ENCODE measurements at places on chromosomes 5 and 9.

GRCh38 chr9:137449081-137449844 lies 8.1 kb upstream of the ENTPD8 start:
- no peak for DNase-seq

DNA sequence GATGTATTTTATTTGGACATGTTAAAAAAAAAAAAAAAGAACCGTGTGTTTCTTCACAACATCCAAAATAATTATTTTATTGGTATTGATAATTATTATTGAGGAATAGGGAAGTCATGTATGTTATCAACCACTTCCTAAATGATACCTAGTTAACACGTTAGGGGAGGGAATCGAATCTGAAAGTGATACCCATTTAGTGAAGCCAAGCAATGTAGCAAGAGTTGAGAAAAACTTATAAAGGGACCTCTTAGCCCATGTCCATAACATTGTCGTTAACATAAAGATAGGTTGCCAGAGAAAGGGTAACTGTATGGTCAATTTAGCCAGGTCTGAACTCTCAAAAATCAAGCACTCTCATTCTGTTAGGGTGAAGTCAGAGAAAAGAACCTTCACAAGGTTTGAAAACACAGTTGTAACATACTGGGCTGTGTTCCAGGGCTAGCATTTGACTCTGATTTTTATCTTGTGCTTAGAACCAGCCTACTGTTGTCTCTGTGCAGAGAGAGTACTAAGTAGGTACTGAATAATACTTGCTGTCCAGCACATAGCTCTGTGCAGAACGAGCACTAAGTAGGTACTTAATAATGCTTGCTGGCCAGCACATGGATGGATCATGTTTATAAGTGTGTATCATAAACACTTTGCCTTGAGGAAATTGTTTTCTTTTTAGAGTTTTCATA lies 60.4 kb downstream of the GHR start:
- DNase-seq = no peak

DNA sequence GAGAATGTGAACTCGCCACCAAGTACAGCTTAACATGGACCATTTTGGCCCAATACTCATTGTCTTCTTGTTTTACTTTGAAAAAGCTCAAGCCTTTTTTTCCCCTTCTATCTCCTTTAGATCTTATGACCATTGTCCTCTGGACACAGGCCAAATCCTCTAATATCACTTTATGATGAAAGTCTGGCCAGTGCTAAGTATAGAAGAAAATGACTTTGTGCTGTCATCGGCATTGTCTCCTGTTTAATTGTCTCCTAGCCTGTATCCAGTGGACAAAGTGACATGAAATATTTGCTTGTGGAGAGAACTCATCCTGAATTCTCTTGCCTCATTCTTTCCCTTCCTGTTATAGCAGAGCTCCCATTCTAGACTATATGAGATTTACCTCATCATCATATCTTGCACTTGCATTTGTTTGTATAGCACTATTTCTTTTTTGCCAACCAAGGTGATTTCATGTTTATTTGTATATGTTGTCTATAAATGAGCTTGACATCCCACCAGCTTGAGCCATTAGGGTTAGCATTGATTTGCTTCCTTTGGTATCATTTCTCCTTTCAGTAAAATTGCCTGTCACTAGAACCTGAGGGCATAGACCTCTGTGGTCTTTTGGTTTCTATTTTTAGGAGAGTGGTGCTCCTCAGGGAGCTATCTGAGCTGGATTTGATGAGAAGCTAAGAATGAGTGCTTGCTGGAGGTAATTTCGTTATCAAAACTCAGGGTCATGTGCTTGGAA lies 18.8 kb upstream of the TNFAIP8 start:
- no peak for DNase-seq

DNA sequence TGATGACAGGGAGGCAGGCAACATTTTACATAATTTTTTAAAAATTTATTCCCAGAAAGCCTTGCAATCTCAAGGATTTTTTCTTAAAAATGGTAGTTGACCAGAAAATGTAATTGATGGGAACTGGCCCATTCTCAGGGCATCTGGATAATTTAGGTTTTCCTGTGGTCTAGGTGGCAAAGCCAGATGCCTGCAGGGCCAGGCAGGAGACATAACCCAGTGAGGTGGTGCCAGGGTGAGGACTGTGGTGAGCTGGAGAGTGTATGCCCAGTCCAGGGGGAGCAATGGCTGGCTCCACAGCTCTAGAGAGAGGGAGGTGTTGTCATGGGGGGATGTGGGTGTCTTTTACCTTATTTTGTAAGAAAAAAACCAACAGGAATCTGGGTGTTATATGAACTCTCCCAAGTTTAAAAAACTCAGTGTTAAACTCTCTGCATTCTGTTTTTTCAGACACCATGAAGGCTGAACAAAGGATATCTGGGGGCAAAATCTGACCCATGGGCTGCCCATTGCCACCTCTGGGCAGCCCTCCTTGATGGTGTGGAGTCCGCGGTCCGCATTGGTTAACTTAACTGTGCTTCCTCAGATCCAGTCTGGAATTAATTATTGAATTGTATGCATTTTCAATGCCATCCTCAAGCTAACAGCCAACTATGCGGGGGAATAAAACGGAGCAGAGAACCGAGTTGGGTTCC lies 43.9 kb downstream of the BOD1 start:
- no peak for DNase-seq

DNA sequence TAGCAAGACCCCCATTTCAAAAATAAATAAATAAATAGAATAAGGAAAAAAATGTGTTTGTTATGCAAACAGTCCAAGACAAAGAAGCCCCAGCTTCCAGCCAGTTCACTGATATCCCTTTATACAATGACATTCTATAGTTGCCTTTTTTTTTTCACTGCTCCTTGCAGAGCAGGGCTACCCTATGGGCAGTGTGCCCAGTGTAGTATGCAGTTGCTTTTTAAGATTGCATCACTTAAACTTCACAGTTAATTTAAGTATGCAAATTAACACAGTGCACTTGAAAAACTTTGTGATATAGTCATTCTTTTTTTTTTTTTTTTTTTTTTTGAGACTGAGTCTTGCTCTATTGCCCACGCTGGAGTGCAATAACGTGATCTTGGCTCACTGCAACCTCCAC lies 40.8 kb upstream of the ARRDC3 start:
- DNase-seq = no peak

- no peak for DNase-seq
These were observed 35.7 kb downstream of the SIL1 start for GRCh38 chr5:139162448-139162847.

DNA sequence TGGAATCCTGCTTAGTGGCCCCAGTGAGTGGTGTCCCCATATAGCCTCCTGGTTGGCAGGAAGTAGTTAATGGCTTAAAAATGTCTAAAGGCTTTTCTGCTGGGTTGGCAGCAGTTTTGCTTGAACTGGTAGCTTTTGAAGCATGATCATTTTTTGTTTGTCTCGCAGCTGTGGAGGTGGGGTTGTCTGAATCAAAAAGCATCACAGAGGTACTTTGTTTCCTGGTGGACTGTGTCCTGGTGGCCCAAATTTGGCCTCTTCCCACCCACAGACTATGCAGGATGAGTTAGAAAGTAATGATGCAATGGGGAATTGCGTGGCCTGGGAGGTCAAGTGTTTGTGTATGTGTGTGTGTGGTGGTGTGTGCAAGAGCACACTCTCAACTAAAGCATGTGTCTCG lies 322.7 kb downstream of the ARHGEF28 start:
- DNase-seq = no peak

DNA sequence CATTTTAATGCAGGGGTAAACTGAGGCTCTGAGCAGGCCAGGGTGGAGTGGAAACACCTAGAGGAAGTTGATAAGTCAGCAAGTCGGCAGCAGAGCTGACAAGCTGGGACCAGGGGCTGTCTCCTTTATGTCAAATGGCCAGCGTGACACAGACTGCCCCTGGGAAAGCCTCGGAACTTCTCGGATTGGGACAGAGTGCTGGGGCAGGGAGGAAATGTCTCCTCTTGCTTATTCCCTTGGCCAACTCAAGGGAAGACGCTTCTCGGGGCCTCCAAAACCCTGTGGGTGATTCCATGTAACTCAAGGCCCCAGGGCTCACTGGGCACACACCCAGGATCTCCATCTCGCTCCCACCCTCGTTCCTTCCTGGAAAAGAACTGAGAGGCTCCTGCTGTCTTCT lies 25.4 kb upstream of the ANXA6 start:
- DNase-seq = no peak

GRCh38 chr9:35000535-35001284 lies 11.2 kb downstream of the DNAJB5 start:
- no peak for DNase-seq

GRCh38 chr9:116942593-116943061 lies 255.5 kb downstream of the TRIM32 start:
- no peak for DNase-seq

GRCh38 chr9:36828611-36829013 lies 205.5 kb downstream of the PAX5 start:
- DNase-seq = no peak

GRCh38 chr5:78509884-78510769 lies 138.4 kb downstream of the LHFPL2 start:
- DNase-seq = no peak

DNA sequence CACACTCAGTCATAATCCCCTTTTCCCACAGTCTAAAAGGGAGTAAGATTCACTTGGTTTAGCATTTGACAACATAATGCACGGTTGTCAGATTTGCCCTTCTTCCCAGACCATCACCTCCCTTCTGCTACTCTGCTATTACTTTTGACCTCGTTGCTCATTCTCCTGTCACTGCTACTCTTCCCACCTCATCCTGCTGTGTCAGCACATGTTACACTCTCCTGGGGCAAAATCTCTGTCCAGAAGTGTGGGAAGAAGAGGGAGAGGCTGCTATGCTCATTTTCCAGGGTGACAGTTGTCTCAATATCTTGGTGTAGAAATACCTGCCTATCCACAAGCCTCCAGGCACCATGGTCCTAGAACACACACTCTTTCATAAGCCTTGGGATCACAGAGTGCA lies 449.9 kb upstream of the PIK3R1 start:
- DNase-seq = no peak

DNA sequence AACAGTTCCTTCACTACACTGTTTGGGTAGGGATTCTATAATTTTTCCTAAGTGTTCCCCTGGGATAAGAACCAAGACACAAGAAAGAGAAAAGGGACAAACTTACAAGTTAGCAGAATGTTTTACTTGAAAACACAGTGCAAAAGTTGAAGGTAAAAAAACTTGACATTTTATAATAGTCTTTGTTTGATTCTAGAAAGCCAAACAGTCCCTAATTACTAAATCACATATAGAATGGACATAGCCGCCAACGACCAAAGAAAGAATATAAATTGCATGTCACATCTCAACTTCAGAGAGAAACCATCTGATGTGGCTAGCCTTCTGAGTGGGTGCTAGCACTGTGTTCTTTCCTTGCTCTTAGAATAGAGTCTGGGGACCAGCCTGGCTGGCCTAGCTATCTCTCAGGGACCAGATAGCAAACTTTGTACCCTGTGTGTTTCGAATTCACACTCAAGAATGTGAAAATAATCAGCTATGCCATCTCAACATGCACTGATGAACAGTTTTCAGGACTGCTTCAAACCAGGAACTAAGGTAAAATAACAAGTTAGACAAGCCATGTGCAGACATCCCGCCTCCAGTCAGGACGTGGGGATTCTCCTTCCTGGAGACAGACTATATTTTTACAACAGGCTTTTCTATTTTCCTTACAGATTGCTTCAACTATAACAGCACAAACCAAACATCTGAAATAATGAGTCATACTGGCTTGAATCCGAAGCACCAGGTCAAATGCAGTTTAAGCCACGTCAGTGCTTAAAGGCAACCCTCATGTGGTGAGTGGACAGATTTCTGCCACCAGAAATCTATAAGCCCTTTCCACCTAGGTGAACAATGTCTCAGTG lies 53.7 kb downstream of the LHFPL2 start:
- peak; percentile 98 for DNase-seq

DNA sequence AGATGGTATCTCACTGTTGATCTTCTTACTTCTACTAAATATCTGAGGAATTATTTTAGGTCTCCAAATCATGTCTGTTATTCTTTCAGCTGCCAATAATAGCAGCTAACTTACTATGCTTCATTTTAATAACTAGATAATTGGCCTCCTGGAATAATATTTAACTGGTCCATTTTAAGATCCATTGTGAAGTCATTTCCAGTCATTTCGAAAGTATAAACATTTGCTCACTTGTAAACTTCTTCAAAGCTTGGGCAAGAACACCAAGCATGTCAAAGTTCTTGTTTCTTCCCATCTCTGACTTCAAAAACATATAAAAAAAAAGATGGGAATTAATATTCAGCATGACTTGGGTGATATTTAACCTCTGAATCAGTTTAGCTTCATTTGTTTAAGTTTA lies 61.4 kb upstream of the MRPS30 start:
- no peak for DNase-seq

- DNase-seq = no peak
These were observed 200.9 kb downstream of the MEF2C start for GRCh38 chr5:88682131-88682530.

GRCh38 chr5:131513780-131514179 lies 121.2 kb downstream of the RAPGEF6 start:
- no peak for DNase-seq

GRCh38 chr5:9500625-9501024 lies 45.2 kb downstream of the SEMA5A start:
- no peak for DNase-seq

- no peak for DNase-seq
These were observed 192.2 kb downstream of the TMEM167A start for GRCh38 chr5:82884821-82885471.

GRCh38 chr9:13033959-13034693 lies 245.4 kb downstream of the MPDZ start:
- DNase-seq = no peak

- no peak for DNase-seq
These were observed 26.2 kb upstream of the PCSK5 start for GRCh38 chr9:75864266-75864665.

DNA sequence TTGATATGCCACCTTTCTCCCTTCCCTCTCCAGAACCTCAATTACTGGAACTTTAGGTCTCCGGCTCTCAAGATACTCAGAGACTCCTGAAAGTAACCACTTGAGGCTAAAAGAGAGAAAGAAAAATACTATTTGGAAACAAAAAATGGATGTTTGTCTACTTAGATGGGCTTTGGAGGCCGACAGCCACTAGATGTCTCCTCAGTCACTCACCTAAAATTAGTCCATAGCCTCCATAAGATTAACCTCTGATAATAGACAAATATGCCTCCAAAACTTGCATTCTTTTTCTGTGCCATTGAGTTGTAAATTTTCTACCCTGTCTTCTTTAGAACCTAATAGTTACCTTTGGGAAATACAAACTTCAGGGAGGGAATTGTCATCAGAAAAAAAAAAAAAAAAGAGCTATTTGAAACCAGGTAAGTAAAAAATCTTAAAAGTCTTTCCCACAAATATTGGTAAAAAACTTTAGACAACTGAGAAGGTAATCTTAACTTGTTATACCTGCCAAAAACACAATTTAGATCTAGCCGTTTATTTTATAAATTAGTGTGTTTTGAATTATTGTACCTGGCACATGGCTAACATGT lies 11.2 kb upstream of the PCDH1 start:
- no peak for DNase-seq

DNA sequence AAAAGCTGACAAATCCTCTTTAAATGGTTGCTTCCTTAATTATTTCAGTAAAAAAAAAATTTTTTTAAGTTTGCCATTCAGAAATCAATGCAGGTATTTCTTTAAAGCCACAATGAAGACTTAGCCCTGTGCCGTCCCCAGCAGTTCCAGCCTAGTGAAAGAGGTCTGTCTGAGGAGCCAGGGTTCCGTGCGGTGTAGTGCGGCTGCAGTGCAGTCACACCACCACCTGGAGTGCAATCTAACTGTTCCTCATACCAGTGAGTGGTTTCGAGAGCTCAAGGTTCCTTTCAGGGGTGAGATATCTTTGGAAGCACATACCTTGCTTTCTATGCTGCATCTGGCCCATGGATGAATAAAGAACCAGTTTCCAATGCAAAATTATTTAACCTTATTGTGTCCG lies 87.5 kb downstream of the FANCC start:
- no peak for DNase-seq

Data from AG04449 (cell line).